SK-MEL-5 (cell line): ENCODE measurements at places on chromosomes 2 and 18.

GRCh38 chr2:227506456-227506855, 34.5 kb downstream of the AGFG1 start:
- DNase-seq = no peak

DNA sequence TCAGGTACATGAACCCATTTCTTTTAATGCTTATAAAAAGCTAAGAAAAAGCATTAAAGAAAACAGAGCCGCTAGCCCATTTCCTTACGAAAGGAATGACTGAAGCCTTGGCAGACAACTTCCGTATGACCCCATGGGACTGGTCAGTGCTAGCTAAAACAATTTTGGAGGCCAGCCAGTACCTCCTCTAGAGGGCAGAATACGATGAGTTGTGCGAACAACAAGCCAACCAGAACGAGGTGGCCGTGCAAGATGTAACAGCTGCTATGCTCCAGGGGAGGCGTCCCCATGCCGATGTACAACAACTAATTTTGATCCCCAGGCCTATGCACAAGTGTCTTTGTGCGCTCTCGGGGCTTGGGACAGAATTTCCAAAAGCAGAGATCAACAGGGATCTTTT, 16.7 kb downstream of the MAP3K2 start:
- DNase-seq = peak; percentile 16

GRCh38 chr2:176105078-176105729, 1.9 kb upstream of the HOXD11 start:
- DNase-seq = no peak

- DNase-seq = peak; percentile 38
Observed at GRCh38 chr2:53403792-53404413, 363.7 kb upstream of the CHAC2 start.

DNA sequence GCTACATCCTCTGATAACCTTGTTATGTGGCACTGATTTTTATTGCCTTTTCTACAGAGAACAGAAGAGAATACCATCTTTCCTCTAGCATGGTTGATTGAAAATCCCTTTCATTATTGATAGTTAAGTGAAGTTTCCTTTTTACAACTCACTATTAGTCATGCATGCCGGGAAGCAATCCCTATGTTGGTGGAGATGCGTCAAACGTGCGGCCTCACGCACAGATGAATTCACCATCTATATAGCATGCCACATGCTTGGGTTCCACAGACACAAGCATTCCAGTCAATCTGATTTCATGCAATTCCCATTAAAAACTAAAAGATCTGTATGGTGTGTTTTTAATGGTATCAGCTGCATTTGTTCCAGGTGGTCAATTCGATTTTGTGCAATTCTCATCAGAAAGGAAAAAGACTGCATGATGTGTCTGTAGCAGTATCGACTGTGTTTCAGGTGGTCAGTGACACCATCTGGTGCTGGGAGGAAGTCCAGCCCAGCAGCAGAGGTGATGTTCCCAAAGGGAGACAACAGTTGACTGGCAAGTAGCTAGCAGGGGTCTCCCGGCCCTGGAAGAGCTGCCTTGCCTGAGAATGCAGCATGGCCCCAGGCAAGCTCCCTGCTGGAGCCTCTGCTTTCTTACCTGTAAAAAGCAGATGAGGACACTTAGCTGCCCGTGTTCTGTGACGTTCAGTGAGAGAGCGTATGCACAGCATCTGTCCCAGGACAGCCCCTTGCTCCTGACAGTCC, 151.3 kb upstream of the NCK2 start:
- DNase-seq = no peak

GRCh38 chr2:220660277-220661145, 911.6 kb downstream of the EPHA4 start:
- DNase-seq = no peak

GRCh38 chr2:156088587-156088986, 243.9 kb downstream of the NR4A2 start:
- DNase-seq = no peak

- DNase-seq = no peak
Observed at GRCh38 chr2:38806733-38807059, 28.7 kb downstream of the GEMIN6 start.
